ENCODE measurements at places on chromosomes 11 and 22.
A peak's percentile ranks its signal among the peaks of the same experiment; 100 is the strongest.

- DNase-seq = no peak
These were observed 731.5 kb downstream of the NTM start for GRCh38 chr11:132101881-132102280.

DNA sequence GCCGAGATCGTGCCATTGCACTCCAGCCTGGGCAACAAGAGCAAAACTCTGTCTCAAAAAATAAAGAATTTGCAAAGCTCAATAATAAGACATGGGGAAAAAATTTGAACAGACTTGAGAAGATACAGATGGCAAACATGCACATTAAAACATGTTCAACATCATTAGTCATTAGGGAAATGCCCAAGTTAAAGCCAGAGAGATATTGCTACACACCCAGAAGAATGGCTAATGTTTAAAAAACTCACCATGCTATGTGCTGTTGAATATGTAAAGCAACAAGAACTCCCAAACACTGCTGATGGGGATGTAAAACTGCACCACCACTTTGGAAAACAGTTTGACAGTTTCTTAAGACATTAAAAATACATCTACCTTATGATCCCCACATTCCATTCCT is 12.6 kb downstream of the LRRC75B start:
- no peak for DNase-seq

- no peak for DNase-seq
These were observed 73.8 kb upstream of the OPCML start for GRCh38 chr11:133606124-133606523.

- DNase-seq = no peak
These were observed 16.9 kb downstream of the GGTLC2 start for GRCh38 chr22:22661275-22661674.

- no peak for DNase-seq
These were observed 360.3 kb upstream of the PDGFD start for GRCh38 chr11:104524254-104524653.

DNA sequence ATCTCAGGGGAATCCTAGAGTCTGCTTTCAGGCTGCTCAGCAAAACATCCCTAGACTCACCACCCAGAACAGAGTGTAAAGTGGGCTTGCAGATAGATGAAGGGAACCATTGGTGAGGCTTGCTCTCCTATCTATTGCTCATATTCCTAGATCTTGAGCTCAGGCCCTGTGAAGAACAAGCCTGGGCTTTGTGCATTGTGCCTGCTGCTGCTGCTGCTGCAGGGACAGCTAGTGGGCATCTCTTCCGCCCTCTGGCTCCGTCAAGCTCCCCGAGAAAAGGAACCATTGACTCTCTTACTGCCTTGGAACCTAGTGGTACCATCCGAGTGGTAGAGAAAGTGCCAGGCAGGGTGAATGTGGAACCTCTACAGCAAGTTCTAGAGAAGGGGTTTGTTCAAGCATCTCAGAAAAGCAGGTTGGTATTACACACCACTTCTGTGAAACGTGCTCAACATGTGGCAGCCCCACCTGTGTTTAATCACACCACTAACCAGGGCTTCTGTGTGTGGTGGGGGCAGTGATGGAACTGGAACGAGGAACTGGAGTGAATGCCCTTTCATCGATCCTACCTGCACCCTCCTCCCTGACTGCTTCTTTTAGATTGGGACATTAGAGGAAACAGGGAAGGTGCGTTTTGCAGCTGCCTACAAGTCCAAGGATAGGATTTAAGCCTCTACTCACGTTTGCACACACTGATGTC is 4.4 kb downstream of the BACE1-AS start:
- DNase-seq = no peak

- no peak for DNase-seq
These were observed 27.2 kb upstream of the ADORA2A start for GRCh38 chr22:24400034-24400725.

DNA sequence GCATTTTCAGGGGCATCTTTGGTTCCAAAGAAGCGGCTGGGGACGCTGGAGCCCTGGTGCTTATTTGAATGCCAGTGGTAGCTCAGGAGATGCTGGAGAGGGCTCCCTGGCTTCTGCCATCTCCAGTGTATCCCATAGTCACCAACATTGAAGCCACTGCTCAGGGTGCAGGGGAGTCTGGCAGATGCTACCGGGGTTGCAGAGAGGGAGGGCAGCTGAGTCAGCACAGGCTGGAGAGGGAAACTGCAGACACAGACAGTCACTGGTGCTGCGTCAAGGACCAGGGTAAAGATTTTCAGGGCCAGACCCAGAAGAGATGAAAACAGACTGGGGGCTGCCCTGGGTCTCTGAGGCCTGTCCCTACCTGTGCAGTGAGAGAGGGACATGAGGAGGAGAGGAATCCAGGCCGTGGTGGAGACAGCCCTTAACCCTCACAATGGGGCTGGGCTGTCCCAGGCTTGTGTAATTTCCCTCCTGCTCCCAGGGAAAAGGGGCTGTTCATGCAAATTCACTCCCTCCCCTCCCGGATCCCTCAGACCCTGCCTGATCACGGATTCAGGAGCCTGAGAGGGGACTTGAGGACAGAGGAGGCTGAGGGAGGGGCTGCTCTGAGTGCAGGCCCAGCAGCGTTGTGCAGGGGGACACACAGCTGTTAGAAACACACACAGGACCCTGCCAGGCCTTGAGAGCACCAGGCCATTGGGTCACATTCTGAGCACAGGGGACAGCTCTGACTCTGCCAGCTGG is 126.9 kb upstream of the GRK3 start:
- DNase-seq = no peak

- DNase-seq = no peak
These were observed 50.8 kb upstream of the SLC36A4 start for GRCh38 chr11:93248602-93249001.

- no peak for DNase-seq
These were observed 1.9 kb downstream of the ELMOD1 start for GRCh38 chr11:107592813-107593212.

DNA sequence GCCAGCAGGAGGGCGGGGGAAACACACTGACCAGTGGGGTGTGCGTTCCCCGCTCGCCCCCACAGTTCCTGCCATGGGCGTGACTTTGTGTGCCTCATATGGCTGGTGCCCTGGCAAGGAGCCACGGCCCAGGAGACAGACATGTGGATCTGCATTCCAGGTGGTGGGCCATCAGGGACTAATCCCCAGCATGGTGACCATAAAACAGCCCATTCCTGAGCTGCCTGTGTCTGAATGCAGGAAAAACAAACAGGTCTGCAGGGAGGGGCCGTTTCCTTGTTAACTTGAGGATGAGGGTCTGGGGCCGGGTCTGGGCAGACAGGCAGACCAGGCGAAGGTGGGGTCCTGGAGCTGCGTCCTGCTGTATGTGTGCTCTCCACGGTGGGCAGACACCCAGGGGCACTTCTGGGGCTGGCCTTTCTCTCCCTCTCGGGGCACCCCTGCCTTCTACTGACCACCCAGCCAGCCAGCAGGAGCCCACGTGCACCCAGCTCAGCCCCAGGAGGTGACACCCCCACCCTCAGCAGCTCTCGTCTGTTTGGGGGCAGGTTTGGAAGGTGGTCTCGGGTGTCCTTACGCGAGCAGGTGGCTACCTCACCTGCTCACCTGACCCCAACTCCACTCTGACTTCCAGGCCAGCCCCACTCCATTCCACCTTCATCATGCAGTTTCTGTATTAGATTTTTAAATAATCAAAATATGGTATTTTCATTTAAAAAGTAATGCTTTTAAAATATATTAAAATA is 120.3 kb downstream of the KCNQ1OT1 start:
- no peak for DNase-seq

DNA sequence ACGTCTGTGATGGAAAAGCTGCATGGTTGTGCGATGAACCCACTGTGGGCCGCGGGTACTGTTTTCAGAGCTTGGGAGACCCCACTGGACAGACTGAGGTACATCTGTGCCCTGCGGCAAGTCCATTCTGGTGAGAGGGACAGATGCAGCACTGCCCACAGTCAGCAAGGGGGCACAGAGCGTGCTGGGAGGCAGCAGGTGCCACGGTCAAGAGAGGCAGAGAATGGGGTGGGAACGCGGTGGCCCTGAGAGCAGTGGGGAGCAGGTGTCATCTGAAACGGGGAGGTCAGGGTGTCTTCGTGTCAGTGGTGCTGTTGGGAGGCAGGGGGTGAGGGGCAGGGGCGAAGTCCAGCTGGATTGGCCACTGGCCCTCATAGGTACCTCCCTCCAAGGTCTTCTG is 32.0 kb downstream of the TBC1D22A start:
- DNase-seq = no peak

DNA sequence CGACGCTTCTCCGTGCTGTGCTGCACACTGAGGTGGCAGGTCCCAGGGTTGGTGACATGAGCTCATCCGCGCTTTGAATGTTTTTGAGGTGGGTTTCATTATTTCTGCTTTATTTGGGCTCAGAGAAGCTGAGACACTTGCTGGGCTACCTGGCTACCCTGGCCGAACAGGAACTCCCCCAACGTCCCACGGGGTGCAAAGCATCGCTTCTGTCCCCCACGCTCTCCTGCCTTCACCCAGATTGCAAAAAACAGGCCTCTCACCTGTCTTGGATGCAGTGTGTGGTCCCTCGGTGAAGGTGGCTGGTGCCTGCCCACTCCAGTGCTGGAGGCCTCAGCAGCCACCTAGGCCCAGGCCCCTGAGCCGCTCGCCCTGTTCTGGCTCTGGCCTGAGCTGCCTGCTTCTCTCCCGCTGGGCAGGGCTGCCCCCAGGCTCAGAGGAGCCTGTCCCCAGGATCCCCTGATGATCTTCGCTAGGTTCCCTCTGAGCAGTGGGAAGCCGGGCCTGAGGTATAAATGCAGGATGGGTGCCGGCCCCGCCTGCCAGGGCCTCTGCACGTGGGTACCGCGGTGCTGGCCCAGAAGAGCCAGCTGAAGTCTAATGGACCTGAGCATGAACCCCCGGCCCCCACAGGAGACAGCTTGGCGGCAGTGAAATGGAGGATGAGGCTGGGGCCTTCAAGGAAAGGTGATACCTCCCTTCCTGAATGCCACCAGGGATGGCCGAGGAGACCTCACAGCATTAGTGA is 15.8 kb upstream of the MRGPRD start:
- DNase-seq = no peak

DNA sequence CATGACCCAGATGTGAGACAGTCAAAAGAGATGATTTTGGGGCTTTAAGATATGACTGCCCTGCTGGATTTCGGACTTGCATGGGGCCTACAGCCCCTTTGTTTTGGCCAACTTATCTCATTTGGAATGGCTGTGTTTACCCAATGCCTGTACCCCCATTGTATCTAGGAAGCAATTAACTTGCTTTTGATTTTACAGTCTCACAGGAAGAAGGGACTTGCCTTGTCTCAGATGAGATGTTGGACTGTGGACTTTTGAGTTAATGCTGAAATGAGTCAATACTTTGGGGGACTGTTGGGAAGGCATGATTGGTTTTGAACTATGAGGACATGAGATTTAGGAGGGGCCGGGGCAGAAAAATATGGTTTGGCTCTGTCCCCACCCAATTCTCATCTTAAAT is 88.4 kb downstream of the RSF1 start:
- no peak for DNase-seq

GRCh38 chr11:128528294-128528693 is 59.1 kb downstream of the ETS1 start:
- no peak for DNase-seq

- DNase-seq = no peak
These were observed 25.6 kb downstream of the APLP2 start for GRCh38 chr11:130095326-130095725.

DNA sequence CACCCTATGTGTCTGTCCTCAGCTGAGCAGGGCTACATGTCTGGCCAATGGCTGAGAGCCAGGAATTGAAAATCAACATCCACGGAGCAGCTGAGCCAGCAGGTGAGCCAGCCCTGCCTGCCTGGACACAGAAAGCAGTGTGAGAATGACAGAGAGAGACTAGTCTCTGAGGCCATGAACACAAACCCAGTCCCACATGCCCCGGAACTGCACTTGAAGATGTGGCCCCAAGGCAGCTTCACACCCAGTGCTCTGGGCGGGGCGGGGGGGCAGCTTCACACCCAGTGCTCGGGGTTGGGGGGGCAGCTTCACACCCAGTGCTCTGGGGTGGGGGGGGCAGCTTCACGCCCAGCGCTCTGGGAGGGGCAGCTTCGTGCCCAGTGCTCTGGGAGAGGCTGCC is 37.6 kb downstream of the TRMU start:
- no peak for DNase-seq

- DNase-seq = no peak
These were observed 19.4 kb upstream of the PPFIA1 start for GRCh38 chr11:70250876-70251658.

DNA sequence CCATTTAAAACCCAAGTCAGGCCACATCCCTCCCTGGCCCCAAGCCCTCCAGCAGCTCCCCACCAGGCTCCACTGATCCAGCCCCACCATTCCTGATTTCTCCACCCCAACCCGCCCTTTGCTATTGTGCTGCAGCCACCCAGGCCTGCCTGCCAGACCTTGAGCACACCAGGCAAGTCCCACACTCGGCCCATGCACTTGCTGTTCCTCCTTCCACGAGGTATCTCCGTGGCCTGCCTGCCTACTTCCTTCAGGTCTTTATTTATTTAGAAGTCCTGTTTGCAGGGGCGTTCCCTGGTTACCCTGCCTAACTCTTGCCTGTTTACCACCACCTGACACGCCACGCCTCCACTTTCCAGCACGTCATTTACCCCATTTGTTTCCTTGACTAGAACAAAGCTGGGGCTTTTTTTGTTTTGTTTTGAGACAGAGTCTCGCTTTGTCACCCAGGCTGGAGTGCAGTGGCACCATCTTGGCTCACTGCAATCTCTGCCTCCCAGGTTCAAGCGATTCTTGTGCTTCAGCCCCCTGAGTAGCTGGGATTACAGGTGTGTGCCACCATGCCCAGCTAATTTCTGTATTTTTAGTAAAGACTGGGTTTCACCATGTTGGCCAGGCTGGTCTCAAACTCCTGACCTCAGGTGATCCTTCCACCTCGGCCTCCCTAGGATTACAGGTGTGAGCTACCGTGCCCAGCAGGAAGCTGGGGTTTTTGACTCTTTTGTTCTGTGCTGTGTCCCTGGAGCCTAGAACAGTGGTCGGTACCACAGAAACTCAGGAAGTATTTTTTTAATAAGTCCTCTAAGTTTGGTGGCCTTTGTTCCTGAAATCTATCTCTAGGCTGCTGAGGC is 6.7 kb downstream of the CENPM start:
- peak; percentile 82 for DNase-seq

DNA sequence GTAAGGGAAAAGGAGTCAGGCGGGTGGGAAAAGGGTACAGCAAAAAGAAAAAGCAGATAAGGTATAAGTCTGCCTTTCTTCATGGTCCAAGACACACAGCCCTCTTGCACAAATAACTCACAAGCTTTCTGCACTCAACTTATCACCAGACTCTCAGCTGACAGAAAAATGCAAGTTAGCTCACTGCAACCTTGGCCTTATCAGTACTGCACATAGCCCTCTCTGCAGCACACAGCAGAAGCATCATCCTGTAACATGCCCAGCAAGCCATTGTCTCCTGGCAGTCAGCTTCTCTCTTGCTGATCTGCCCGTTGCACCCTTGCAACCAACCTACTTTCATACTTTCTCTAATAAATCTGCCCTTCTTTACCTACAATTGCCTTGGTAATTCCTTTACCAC is 5.8 kb downstream of the ZBTB44 start:
- no peak for DNase-seq

GRCh38 chr11:126930091-126930841 is 70.3 kb downstream of the KIRREL3 start:
- DNase-seq = no peak

DNA sequence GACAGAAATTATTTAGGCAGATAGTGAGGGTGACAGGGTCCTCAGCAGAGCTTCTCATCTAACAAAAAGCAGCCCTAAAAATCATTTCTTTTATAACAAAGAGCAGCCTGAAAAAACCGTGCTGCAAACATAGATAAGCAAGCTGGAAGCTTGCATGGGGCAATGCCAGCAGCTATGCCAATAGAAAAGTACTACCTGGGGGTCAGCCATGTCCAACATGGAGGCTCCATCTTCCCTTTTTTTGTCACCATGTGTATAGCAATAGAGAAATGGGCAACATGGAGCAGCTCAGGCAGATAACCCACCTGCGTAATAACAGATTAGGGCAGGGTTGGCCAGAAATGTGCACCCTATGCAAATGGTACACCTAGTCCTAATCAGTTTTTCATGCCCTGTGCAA is 57.4 kb upstream of the IGLL5 start:
- DNase-seq = no peak
